Hematopoietic multipotent progenitor cell treated with erythropoietin and hydrocortisone succinate and interleukin-3 and kit ligand, for 8 days (in vitro differentiated cells): ENCODE measurements at places on chromosomes 1 and 21.

GRCh38 chr1:116806245-116806644, 52.0 kb downstream of the CD2 start:
- no peak for DNase-seq

- DNase-seq, result peak; percentile 36
Observed at GRCh38 chr1:43565600-43566360, 35.1 kb downstream of the PTPRF start.

GRCh38 chr1:191675856-191676783, 482.1 kb upstream of the RGS18 start:
- DNase-seq, result no peak

GRCh38 chr1:83692524-83693381, 306.2 kb downstream of the TTLL7 start:
- DNase-seq, result no peak

- DNase-seq, result no peak
Observed at GRCh38 chr1:165063181-165063965, 293.1 kb downstream of the LMX1A start.
